ENCODE measurements at places on chromosomes 16 and 17.

DNA sequence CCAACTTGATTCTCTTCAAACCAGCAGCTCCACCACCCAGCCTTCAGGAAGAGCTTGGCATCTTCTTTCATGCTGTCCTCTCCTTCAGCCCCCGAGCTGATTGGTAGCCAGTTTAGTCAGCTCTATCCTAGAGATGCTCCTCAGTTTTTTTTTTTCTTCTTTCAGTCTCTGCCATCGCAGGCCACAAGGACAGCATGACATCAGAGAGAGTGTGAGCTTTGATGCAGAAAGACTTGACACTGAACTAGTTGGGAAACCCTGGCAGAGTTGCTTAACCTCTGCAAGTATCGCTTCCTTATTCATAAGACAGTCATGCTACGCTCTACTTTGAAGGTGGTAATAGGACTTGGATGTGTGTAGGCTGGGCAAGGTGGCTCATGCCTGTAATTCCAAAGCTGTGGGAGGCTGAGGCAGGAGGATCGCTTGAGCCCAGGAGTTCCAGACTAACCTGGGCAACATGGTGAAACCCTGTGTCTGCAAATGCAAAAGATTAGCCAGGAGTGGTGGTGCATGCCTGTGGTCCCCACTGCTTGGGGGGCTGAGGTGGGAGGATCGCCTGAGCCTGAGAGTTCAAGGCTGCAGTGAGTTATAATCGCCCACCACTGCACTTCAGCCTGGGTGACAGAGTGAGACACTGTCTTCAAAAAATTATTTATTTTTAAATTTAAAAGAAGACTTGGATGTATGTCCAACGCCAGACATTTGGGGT is 2.6 kb downstream of the CD300LB start:
- no peak for DNase-seq

DNA sequence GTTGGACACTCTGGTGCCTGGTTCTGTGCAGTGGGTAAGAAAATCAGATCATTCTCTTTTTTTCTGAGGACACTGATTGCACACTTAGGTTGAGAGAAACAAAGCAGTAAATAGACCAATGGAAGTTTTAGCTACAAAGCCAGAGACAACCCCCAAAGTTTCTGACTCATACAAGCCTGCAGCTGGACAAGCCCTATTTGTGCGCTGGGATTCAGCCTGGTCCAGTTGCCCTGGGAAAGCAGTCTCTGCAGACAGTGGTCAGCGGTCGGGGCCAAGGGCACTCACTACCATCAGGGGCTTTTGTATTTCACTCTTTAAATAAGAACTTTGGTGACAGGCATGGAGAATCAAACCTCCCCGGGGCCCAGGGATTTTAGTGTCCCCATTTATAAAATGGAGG is 6.0 kb upstream of the RHBDL3 start:
- DNase-seq = no peak

DNA sequence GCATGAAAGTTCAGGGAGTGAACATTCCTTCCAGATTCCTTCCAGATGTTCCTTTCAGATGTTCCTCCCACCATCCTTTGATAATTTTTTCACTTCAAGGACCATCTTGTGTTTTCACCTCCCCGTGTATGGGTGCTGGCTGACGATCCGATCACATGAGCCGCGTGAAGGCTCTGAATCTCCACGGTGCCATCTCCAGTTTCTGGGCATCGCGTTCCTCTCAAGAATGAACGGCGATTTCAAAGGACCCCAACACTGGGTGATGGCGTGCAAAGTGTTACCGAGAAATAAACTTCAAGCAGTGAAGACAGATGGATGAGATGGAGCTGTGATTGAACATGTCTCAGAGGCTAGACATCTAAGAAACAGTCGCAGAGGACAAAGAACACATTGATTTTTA is 245.3 kb downstream of the GSG1L start:
- DNase-seq = no peak

- DNase-seq = no peak
Observed at GRCh38 chr17:48639982-48640857, 14.1 kb upstream of the HOXB9 start.

DNA sequence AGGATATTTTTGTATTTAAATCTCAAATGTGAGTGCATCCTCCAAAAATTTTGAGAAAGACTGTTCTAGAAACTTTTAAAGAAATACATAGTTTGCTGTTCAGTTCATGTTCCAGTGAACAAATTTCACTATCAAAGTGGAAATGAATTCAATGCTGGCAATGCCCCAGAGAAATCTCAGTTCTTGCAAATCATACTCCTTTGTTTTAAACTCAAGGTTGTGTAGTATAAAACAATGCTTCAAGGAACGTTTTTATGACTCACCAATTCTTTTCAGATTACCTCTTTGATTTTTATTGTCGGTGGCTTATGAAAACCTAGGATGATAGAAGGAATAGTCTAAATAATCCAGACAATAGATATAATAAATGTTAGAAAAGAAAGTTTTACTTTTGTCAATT is 17.6 kb downstream of the LPCAT2 start:
- DNase-seq = no peak

- DNase-seq = no peak
Observed at GRCh38 chr16:4051591-4051990, 64.7 kb downstream of the ADCY9 start.

- DNase-seq = no peak
Observed at GRCh38 chr17:31854672-31855071, 4.4 kb downstream of the COPRS start.

GRCh38 chr17:34527136-34527907 is 52.1 kb upstream of the TMEM132E start:
- no peak for DNase-seq

DNA sequence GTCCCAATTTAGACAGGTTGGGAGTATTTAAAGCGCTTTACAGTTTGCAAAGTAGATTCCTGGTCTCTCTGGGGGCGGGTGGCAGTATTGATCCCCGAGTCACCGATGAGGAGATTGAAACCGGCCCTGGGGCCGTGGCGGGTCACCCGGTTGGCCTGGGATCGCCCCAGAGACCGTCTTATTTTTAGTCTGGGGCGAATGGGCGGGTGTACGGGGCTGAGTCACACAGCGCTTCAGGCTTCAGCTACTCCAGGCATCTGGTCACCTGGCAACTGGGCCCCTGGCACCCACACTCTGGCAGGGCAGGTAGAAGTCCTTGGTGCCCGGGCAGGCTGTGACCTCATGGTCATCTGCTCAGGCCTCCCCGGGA is 669 bp downstream of the MIEF2 start:
- DNase-seq = peak; percentile 49

DNA sequence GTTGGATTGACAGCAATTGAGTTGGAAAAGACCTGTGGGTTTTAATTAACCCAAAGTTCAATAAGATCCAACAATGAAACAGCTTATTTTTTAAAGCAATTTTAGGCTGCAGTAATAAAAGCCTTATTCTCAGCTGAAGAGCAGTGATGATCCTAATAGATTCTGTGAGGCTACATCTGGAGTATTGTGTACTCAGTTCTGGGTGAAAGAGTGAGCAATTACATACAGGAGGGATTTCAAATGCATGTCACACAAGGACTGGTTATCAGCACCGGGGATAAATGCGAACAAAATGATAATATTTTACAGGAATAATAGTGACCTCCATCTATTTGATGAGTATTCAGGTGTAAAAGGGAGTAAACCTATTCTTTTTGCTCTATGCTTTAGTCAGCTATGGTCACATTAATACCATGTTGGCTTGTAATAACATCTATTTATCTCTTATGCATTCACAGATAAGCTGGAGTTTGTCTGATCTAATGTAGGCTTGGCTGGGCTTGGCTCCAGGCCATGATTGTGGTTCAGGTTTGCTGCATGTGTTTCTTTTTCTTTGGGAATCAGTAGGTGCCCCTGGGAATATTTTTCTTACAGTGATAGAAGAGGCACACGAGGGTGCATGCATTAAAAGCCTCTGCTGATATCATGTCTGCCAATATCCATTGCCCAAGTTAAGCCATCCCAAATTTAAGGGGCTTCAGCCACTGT is 22.2 kb upstream of the TOX3 start:
- no peak for DNase-seq

DNA sequence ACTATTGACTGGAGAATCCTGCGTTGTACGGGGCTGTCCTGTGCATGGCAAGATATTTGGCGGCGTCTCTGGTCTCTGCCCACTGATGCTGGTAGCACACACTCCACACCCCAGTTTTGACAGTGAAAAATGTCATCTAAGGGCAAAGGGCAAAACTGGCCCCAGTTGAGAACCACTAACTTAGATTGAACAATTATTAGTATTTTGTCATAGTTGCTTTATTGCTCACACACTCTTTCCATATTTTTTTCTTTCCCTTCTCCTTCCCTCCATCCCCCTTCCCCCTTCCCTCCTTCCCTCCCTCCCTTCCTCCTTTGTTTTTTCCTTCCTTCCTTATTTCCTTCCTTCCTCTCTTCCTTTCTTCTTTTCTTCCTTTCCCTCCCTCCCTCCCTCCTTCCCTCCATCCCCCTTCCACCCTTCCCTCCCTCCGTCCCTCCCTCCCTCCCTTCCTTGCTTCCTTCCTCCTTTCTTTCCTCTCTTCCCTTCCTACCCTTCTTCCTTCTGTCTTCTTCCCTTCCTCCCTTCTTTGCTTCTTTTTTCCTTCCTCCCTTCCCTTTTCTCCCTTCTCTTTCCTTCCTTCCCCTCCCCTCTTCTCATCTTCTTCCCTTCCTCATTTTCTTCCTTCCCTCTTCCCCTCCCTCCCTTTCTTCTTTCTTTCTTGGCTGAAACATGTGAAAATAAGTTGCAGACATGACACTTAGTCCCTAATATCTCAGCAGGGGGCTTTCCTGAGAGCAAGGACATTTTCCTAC is 5.5 kb downstream of the SHISA9 start:
- no peak for DNase-seq

- no peak for DNase-seq
Observed at GRCh38 chr16:57184113-57184512, 1.7 kb downstream of the PSME3IP1 start.

- DNase-seq = peak; percentile 23
Observed at GRCh38 chr16:81469710-81470535, 25.3 kb downstream of the CMIP start.

DNA sequence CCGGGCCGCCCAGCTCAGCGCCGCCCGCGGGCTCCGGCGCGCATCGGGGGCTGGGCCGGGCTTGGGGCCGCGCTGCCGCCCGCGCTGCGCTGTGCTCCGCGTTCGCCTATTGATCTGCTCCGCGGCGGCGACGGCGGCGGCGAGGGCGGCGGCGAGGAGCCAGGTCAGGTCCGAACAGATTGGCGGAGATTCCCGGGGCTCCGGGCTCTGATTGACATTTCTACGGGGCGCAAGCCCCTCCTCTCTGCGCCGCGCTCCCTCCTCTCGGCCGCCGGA is 559 bp downstream of the IRX3 start:
- no peak for DNase-seq

DNA sequence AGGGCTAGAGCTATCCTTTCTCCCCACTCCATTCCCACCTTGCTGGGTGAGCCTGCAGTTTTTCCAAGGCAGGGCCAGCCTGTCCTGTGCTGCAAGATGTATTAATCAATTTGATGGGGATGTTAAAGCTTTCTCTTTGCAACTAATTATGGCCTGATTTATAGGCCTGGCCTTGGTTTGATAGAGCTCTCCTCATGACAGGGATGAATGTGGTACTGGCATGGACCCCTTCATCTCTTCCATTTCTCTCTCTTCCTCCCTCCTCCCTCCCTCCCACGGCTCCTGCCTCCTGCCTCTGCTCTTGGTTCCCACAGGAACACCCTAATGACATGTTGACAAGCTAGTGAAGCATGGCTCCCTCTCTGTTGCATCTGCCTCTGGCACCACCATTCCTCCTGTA is 47.2 kb upstream of the SKAP1 start:
- DNase-seq = no peak

DNA sequence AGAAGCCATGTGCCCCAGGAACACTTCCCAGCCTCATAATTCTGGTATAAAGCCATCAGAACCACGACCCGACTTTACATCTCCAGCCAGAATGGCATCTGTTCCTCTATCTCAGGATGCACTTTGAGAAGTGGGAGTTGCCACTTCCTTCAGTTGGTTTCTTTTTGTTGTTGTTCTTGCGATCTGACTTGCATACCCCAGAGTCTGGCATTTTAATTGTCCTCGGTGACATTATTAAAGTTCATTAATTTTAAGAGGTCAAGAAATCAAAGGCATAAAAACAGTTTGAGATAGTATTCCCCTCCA is 13.5 kb downstream of the MARCHF10 start:
- DNase-seq = no peak

DNA sequence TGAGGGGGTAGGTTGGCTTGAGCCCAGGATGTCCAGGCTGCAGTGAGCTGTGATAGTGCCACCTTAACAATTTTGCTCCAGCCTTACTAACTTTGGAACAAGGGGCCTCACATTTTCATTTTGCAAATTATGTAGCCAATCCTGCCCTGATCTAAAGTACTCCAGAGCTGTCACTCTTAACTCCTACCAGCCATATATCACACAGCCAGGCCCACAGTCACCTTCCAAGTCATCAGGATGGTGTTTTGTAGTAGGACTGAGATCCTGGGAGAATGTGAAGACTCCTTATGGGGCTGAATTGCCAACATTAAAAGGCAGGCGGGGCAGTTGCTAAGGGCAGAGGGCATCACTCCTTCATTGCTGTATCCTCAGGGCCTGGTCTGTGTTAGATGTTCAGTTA is 243.0 kb downstream of the MRTFB start:
- DNase-seq = no peak

- DNase-seq = peak; percentile 25
Observed at GRCh38 chr17:68196394-68197090, 51.3 kb upstream of the AMZ2 start.

DNA sequence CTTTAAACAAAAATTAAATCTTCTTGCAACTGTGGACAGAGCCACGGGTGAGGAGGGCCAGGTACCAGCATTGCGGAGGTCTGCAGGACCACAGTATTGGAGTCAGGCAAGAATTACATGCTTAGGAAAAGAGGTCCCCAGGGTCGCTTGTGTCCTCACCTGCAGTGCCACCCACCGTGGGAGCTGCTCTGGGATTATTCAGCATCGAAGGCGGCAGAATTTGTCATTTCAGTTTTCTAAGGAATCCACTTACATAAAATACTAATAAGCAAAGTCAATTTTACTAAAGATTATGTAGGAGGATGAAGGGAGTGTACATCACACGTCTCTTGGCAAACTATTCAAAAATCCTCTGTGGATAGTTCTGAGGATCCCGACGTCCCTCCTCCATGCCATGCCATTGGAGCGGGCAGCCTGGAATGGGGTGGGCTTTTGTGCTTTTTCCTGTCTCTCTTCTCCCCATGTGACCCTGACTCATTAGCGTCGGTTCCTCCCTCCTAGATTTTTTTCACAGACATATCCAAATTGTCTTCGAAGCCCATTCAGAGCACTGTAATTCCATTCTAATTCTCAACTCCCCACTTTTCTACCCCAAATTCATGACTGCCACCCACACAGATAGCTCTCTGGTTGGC is 3.0 kb upstream of the PIK3R6 start:
- no peak for DNase-seq

- DNase-seq = peak; percentile 40
Observed at GRCh38 chr17:65537845-65538674, 23.4 kb downstream of the AXIN2 start.
